ENCODE measurements at places on chromosomes 12 and 14. TPM values are rescaled to one million over a fixed set of nuclear protein-coding genes. Genes with fewer than 3 reads are reported as not detected.

DNA sequence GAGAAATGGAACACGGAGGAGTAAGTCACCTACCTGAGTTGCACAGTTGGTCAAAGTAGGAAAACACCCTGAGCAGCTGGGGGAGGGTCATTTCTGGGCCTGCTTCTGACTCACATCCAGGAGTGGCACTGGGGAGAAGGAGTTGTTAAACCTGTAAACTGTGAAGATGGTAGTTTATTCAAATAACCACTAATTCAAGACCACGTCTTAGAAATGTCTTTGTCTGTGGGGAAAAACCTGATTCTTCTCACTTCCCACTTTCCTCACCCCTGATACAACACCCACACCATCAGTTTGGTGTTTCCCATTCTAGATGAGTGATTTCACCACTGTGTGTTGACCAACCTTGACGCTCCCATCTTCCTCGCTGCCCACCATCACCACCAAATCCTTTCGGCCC, 207.1 kb downstream of the ANO4 start:
- no peak for DNase-seq

- no peak for DNase-seq
These were observed 194.5 kb upstream of the CNOT2 start for GRCh38 chr12:70048521-70049250.

- DNase-seq: no peak
These were observed 300.4 kb downstream of the SNAPC1 start for GRCh38 chr14:62062645-62063044.

GRCh38 chr14:93137864-93138263, 22.1 kb upstream of the ITPK1 start:
- no peak for DNase-seq

DNA sequence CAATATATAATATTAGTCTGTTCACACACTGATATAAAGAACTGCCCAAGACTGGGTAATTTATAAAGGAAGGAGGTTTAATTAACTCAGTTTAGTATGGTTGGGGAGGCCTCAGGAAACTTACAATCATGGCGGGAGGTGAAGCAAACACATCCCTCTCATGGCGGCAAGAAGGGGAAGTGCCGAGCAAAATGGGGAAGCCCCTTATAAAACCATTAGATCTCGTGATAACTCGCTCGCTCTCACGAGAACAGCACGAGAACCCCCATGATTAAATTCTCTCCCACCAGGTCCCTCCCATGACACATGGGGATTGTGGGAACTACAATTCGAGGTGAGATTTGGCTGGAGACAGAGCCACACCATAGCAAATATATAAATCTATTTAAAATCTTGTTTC, 269.8 kb downstream of the ATP23 start:
- DNase-seq: no peak

DNA sequence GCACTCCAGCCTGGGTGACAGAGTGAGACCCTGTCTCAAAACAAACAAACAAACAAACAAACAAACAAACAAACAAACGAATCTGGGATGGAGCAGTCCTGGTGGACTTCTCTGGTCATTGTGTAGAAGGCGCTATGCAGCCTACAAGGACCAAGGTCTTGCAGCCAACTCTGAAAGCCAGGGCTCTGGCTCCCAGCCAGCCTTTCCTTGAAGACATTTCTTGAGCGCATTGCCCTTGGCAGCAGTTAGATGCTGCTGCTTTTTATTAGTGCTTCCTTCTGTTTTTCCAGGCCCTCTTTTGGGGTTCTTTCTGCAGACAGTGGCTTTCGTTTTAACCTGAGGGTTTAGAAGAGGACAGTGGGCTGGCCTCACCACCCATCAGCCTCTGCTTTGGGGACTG, 20.2 kb downstream of the CCDC177 start:
- DNase-seq: no peak

DNA sequence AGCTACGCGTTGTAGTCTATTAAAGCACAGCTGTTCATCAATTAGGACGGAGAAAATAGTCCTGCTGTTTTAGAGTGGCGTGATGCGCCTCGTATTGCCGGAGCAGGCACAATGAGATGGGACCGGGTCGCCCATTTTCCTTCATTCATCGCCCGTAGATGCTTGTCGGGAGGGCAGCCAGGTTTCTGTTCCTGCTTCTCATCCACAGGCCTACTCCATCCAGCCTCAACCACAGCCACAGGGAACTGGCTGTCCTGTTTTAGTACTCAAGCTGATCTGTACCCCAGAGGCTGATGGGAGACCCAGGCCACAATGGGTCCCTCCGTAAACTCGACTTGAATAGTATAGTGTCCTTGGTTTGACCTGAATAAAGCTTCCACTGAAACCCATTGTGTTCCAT, 264.0 kb downstream of the VRK1 start:
- DNase-seq: no peak

DNA sequence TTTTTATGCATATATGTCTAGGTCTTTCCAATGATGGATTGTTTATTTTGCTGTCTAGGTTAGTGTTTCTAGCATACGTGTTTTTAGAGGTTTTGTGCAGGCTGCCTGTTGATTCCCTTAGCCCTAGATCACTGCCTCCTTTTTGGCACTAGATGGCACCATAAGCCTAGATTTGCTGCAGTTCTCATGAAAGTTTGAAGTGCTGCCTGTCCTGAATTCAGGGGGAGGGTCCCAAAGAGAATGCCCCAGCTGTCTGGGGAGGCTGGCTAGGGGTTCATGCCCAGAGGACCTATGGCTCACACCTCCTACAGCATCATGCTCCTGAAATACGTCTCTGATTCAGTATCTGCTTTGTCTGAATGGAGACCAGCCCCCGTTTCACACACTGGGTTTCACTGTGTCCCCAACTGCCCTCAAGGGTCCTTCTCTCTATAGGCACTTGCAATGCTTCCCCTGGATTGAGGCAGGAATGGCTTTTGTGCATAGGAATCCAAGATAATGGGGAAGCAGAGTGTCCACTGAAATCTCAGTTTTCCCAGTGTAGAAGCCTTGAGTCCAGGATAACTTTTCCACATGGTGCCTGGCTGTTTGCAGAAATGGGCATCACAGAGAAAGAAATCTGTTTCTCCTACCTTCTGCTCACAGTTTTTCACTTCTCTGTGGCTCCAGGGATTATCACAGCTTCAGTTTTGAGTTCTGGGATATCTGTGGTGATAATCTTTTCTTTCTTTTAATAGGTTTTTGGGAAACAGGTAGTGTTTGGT, 14.2 kb upstream of the TXNRD1 start:
- DNase-seq: no peak

- DNase-seq: no peak
These were observed 94.0 kb upstream of the SLC38A4 start for GRCh38 chr12:46919666-46920400.

DNA sequence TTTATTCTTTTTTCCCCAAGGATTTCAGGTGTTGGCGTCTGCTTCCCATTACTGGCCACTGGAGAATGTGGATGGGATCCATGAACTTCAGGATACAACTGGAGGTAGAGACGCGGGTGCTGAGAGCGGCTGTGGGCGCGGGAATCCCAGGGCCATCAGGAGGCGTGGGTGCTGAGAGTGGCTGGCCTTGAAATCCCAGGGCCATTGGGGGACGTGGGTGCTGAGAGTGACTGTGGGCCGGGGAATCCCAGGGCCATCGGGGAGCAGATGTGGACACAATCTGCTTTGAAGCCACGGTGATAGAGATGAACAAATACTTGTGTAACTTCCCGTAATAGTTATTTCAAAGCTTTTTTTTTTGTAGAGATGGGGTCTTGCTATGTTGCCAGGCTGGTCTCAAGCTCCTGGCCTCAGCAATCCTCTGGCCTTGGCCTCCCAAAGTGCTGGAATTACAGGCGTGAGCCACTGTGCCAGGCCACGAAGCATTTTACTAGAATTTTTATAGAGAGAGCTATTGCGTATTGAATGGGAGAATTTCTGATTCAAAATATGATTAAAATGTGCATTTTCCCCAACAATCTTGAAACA, 12.8 kb downstream of the ADGRD1 start:
- no peak for DNase-seq

- DNase-seq: no peak
These were observed 8.2 kb downstream of the PDE6H start for GRCh38 chr12:14981049-14981448.

DNA sequence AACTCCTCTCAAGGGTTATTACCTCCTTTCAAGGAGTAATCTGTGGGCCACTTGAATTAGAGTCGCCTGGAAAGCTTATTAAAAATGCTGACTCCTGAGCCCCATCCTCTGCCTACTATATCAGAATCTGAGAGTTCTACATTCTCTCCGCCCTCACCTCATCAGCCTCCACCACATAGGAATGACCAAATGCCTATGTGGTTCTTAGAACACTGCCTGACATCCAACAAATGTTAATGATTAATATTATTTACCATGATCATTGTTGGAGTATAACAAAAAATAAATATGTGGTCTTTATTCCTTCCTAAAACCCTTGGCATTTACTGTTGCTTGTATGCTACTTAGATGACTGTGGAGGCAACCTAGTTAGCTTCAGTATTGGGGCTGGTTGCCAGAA, 91.9 kb downstream of the BBS10 start:
- DNase-seq: no peak

GRCh38 chr12:85461127-85461526, 181.1 kb downstream of the ALX1 start:
- DNase-seq: no peak

DNA sequence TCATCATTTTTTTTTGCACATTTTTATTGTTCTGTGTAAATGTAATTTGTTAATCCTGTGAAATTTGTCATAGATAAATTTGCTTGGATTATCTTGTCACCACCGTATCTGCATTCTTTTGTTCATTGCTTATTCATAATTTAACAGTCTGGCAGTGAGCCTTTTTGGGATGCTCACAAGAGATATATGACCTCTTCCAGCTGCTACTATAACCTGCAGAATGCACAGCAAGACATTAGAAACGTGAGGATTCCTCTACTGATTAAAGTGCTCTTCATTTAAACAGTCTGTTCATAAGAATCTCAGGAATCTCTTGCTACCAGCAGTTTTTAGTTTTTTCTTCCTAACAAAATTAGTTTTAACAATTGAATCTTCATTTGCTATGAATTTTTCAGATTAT, 9.1 kb downstream of the NPAS3 start:
- no peak for DNase-seq

- no peak for DNase-seq
These were observed 6.6 kb upstream of the PARP11 start for GRCh38 chr12:3879846-3880245.

- DNase-seq: no peak
These were observed 14.0 kb downstream of the OR6S1 start for GRCh38 chr14:20627346-20628027.

DNA sequence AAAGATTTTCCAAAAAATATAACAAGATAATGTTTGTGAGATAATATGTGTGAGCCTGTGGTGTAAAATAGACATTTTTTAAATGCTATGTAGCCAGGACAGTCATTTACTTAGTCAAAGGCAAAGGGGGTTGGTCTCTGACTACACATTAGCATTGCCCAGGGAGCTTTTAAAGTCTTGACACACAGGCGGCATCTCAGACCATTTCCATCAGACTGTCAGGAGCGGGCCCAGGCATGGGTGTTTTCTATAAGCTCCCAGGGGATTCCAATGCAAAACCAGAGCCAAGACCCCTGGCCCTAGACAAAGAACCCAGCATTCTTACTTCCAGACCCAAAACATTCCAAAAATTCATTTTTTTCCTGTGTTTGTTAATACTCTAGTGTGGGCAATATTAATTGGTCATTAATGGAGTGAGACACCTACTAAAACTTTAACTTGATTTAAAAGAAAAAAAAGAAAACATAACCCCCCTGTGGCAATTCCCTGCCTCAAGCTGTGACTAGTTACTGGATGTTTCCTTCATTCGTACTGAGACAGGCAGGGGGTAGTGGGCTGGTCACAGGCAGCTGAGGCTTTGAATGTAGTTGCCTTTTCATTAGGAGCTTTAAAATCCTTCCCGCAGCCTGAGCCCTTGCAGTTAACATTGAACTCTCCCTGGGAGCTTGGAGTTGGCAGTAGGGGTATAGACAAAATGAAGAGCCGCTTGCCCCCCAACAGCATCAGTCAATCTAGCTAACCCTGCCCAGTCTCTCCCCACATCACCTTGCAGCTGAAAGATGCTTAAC, 103.7 kb downstream of the CMKLR1 start:
- no peak for DNase-seq

DNA sequence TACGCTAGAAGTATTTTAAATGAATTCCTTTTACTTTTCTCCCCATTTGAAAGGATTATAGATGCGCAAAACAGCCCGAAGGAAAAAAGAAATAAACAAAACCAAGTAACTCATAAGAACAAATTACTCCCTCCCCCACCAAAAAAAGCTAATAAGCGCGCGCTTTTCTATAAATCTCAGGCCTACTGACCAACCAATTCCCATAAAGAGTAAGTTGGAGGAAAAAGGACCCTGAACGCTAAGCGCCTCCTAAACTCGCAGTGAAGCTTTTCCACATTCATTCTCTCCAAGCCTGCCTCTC, 588 bp downstream of the MBIP start:
- DNase-seq: no peak

DNA sequence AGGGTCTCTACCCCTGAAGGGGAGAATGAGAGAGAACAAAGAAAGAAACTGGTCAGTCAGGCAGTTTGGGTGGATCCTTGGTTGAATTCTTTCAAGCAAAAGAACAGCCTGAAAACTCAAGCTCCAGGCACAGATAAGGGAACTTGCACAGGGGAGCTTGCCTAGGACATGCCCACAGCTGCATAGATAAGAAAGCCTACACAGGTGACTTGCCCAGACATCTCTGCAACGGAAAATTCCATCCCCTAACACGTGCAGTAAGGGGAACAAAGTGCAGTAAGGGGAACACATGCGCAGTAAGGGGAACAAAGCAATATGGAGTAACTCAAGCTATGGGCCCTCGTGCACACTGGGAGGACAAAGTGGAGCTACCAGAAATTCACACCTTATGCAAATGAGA, 540.1 kb upstream of the MIS18BP1 start:
- DNase-seq: no peak

- no peak for DNase-seq
These were observed 66.5 kb downstream of the PPP2R5C start for GRCh38 chr14:101828046-101828445.

DNA sequence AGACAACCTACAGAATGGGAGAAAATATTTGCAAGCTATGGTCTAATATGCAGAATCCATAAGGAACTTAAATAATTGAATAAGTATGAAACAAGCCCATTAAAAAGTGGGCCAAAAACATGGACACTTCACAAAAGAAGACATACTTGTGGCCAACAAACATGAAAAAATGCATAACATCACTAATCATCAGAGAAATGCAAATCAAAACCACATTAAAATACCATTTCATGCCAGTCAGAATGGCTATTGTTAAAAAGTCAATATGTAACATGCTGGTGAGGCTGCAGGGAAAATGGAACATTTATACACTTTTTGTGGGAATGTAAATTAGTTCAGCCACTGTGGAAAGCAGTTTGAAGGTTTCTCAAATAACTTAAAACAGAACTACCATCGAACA, 945.4 kb upstream of the FLRT2 start:
- DNase-seq: no peak

- DNase-seq: no peak
These were observed 8.3 kb upstream of the STAC3 start for GRCh38 chr12:57258977-57259970.

ARHGAP9 gene
- total RNA-seq: 226 TPM

RNASE7 gene
- not detected for total RNA-seq

B4GALNT3 gene
- 0.28 TPM for total RNA-seq

DPY19L2 gene
- 1.2 TPM for total RNA-seq

MYRFL gene
- 0.20 TPM for total RNA-seq

INHBC gene
- 0.19 TPM for total RNA-seq

HSPA2 gene
- total RNA-seq: 31.4 TPM

TAS2R19 gene
- total RNA-seq: 13.8 TPM

PRKCH gene
- 118 TPM for total RNA-seq

MYBPC1 gene
- total RNA-seq: 0.92 TPM

INSM2 gene
- not detected for total RNA-seq

CSAD gene
- 33.7 TPM for total RNA-seq

MUCL1 gene
- total RNA-seq: not detected

ADAM20 gene
- 2.5 TPM for total RNA-seq

BIN2 gene
- 109 TPM for total RNA-seq

RTL1 gene
- total RNA-seq: not detected

All from spleen (tissue), 13 donors.